ENCODE measurements at places on chromosomes 2 and 18.

DNA sequence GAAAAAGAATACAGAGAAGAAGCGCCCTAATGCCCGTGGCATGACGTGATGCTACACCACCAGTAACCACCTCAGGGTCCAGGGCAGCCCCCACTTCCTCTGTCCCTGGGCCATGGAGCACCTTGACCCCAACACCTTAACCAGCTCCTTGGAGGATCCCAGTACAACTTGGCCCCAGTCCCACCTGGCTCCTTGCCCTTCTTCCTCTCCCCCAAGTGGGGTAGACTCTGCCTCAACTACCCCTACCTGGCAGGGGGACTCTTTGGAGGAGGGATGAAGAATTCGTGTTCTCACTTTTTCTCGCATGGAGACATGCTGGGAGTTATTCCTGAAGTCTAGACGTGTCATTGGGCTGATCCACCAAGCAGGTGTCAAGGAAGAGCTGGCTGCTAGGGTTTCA is 18.9 kb downstream of the TRABD2A start:
- DNase-seq: no peak

DNA sequence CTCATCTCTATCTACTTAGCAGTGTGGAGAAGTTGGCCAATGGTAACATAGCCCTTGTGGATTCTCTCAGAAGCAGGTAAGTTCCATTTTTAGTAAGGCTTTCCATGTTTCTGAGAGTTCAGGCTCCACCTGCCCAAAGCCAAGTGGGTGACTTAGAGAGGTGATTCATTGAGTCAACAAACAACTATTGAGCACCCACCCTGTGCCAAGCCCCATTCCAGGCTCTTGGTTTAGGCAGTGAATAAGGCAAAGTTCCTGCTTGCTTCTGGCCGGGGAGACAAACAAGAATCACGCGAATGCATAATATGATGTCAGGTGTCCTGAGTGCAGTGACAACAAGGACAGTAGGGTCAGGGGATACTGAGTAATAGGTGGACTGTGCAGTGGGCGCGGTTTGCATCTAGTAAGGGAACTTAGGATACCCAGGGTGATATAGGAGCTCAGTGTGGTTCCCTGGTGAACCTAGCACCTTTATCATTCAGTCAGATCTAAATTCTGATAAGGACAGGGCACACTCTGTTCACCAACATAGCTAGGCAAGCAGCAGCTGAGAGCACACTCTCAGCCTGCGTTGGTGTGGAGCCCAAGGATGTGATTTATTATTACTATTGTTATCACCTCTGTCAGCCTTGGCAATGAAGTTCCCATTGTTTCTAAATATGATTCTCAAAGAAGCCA is 31.7 kb upstream of the KCTD1 start:
- no peak for DNase-seq

- DNase-seq: no peak
Observed at GRCh38 chr2:144322379-144322778, 197.5 kb downstream of the ZEB2 start.

DNA sequence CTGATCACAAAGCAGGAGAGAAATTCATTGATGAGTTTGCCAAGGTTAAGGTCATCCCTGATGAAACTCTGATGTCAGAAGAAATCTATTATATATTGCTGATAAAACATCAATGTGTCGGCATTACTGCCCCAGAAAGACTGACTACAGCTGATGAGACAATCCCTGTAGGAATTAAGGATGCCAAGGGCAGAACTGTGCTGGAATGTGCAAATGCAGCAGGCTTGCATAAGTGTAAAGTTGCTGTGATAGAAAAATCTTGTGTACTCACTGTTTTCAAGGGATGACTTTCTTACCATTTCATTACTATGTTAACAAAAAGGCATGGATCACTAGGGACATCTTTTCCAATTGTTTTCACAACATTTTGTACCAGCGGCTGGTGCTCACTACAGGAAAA is 19.7 kb upstream of the MARCO start:
- DNase-seq: no peak

DNA sequence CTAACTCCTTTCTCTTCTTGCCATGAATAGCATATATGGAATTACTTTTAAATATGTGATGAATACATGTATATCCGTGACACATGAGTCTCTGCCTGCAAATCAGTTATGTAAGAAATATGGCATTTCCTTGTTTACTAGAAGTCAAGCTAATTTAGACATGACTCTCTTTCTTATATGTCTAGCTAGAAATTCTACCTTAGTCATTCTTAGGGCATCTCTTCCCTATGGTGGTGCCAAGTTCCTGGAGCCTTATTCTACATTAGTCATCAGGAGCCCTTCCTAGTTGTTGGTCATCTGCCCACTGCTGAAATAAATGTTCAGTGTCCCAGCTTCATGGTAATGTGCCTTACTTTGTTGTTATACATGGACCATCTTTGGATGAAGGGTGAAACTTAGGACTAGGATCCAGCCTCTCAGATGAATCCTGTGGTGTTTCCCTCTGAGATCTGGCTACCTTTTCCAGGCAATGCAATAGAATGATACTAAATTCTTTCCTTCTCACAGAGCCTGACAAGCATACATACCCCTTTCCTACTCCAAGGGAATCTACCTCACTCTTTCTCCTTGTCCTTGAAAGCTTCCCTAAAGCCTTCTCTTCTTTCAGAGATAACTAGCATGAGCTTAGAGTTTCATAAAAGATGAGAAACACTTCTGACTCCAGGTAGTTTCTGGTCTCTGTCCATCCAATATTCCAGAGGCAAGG is 415.3 kb upstream of the VWC2L start:
- peak; percentile 86 for DNase-seq

GRCh38 chr2:127597046-127597983 is 48.6 kb upstream of the GPR17 start:
- DNase-seq: no peak

- no peak for DNase-seq
Observed at GRCh38 chr2:74103763-74104162, 43.9 kb downstream of the BOLA3 start.

- DNase-seq: peak; percentile 10
Observed at GRCh38 chr2:71129114-71129901, 721 bp downstream of the MCEE start.

- DNase-seq: no peak
Observed at GRCh38 chr2:65275141-65275915, 47.7 kb downstream of the ACTR2 start.

DNA sequence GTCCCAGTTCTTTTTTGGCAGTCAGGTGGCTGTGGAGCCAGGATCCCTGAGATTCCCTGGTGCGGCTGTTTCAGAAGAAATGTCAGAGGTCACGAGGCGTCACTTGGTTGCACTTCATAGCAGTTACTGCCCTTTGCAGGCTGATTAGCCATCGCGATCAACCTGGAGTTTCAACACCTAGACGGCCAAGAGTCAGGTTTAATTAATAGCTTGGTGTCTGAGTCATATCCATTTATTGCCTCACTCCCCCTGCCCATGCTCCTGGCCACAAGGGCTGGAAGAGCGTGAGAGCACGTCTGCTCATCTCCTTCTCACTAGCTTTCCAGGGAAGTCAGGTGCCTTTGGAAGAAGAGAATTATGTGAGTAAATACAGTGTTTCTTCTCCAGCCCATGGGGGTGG is 552.3 kb downstream of the TSN start:
- DNase-seq: no peak

DNA sequence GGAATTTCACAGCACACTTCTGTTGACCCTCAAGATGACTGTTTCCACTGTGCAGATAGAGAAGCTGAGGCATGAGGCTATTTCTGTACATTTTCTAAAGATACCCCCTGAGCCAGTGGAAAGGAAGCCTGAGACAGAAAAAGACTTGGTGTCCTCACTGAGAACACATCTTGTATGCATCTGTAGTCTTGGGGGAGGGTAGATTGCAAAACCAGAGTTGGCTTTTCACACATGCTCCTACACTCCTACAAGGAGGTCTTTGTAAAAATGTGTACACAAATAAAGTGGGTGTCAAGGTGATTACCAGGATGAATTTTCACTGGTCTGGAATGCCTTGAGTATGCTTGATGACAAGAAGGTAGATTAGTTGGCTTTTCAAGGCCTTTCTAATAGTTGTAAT is 98.0 kb downstream of the KCTD18 start:
- no peak for DNase-seq

DNA sequence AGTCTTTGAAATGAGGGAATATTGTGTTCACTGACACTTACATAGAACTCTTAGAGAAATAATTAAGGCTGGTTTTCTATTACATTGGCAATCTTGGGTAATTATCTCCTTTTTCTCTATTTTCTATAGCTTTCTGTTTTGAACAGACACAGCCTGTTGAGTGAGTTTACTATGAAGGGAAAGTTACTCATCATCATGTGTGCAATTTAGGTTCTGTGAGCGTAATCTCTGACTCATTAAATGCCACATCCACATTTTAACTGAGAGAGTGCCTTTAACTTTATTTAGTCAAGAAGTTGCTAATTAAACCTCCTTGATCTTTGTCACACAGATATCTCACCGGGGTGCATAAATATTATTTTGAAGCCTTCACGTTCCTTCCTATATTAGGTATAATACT is 174.0 kb upstream of the SLC8A1 start:
- DNase-seq: peak; percentile 70

DNA sequence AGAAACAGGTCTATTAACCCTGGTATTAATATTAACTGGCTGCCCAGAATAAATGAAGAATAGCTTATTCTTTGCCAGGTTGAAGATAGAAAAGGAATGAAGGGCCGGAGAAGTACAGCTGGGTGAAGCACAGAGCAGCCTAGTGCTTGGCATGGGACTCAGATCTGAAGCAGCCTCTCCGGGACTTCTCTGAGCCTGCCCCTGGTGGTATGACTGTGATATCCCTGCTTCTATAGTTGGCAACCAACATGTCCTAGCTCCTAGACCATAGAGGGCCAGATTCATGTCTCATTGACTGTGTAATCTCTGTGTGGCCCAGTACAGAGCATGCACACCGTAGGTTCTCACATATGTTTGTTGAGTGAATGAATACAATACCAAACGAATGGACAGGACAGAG is 107.8 kb downstream of the MSH2 start:
- DNase-seq: no peak

GRCh38 chr2:179830043-179830787 is 31.2 kb downstream of the ZNF385B start:
- DNase-seq: no peak

DNA sequence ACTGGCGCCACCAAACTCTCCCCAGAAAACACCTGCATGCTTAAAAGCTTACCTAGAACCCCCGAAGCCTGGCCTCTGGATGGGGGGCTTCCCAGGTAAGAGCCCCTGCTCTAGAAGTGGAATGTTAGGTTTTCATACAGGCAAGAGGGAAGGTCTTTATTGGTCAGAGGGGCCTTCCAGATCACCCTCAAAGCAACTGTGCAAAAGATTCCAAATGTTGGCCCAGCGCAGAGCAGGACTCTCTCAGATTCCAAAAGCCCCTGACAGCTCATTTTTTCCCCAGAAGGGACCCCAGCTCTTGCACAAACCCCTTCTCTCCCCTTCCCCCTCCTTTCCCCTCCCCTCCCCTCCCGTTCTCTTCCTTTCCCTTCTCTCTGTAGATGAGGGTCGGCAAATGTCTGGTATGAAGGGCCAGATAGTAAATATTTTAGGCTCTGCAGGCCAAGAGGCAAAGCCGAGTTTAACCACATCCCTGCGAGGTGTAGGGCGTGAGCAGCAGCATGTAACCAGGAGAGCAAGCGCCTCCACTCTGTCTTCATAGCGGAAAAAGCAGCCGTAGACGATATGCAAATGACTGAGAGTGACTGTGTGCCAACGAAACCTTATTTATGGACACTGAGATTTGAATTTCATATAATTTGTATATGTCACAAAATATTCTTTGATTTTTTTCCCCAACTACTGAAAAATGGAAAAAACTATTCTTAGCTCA is 116.9 kb downstream of the SMAD7 start:
- peak; percentile 44 for DNase-seq

GRCh38 chr2:166563894-166564293 is 69.8 kb upstream of the SCN7A start:
- no peak for DNase-seq

DNA sequence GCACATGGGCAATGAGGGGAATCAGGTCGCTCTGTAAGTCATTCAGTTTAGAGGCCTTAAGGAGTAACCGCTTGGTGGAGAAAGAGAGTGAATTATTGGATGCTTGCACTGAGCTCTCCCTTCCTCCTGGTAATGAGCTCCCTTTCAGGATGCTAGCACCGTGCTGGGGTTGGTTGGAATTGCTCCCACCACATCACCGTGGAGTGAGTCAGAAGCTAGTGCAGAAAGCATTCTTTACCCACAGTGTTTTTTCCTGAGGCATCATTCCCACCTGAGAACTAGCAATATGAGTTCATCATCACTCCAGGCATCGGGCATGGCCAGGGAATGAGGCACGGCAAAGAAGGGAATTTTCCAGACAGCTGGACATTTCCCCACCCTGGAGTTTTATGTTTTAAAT is 57.6 kb downstream of the ITGB6 start:
- DNase-seq: peak; percentile 27

DNA sequence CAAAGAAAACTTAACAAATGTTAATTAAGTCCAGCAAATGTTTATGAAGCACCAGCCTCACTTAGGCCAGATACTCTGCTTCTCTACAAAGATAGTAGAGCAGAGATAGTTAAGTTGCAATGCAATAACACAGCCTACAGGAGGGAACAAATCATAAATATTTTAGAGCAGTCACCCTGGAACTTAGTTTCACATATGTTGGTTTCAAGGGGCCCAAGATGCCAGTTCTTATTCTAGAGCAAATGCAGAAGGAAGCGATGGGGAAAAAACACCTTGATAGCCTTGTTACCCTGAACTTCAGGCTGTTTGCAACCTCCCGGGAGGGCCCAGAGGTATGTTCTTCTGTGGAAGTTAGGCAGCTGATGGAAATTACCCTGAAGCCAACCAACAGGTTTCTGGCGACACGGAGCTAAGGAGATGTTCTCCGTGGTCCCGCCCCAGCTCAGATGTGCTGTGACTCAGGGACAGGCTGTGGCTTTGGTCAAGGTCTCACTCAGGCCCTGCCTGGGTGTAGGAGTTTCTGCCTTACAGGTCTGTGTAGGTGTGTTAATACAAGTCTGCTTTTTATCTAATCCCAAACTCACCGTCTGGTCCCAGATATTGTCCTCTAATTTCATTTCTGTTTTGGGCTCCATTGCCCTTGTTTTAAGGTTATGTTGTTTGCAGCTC is 3.8 kb downstream of the CTIF start:
- no peak for DNase-seq

GRCh38 chr2:43634604-43635306 is 2.3 kb upstream of the PLEKHH2 start:
- DNase-seq: peak; percentile 76

All from astrocyte of the spinal cord (primary cell).